ENCODE measurements at places on chromosomes 1 and 21. TPM values are rescaled to one million over a fixed set of nuclear protein-coding genes. Genes with fewer than 3 reads are reported as not detected.

DNA sequence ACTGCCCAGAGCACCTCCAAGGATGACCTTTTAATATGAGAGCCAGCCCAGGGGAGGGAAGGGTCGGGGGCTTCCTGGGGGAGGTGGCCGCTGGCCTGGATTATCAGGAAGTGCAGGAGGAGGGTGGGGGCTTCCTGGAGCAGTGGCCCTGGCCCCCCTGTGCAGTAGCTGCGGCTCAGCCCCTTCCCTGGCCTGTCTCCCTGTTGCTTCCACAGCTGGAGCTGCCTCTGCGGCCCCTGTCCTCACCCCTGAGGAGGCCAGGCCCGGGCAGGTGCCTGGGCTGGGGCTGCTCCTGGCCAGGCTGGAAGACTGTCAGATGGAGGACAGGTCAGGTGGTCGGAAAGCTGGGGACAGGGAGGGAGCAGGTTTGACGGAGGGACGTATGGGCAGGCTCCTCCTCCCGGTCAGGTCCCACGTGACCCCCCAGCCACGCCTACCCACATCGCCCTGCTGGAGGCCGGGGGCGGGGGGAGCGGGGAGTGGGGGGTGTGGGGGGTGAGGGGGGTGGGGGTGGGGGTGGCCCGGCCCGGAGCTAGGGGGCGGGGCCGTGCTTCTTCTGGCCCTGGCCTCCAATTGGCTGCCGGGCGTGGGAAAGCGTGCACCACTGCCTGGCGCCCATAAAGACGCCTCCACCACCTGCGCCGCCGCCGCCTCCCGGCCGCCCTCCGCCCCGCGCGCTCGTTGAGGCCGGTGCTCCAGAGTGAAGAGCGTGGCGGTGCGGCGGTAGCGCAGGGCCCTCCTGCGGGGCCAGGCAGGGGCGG lies 10.2 kb upstream of the TNFRSF14 start:
- H3K27ac ChIP-seq: no peak overlapping the region
- H3K4me1 ChIP-seq: peaks cover 8% of the 10 kb centered on the region
- H3K27me3 ChIP-seq: no peaks in the 10 kb centered on the region
- no peaks in the 10 kb centered on the region for H3K36me3 ChIP-seq

- no peak for DNase-seq
- no peaks in the 10 kb centered on the region for H3K36me3 ChIP-seq
- H3K27ac ChIP-seq: no peak overlapping the region
- H3K4me3 ChIP-seq: no peak overlapping the region
Measured at GRCh38 chr21:40152476-40152875, 285.2 kb downstream of the PCP4 start.

DNA sequence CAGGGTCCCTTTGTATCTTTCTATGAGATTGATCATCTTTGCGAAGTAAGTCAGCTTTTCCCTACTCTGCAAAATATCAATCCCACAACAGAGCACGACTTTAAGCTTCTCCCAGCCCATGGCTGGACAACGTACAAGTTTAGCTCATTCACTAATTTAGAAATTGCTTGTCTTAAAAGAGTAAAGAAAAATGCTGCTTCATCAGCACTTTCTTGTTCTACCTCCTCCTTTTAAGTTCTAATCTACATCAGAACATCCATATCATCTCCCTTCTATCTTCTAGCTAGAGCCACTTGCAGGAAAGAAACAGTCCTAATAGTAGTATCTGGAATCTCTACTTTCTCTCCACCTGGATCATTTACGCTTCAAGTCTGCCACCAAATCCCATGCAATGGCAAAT lies 441.2 kb upstream of the ESRRG start:
- DNase-seq: no peak
- no peaks in the 10 kb centered on the region for H3K4me1 ChIP-seq
- no peaks in the 10 kb centered on the region for H3K27me3 ChIP-seq
- no peaks in the 10 kb centered on the region for H3K36me3 ChIP-seq
- no peak overlapping the region for H3K27ac ChIP-seq

BCAS2 gene
- 29.8 TPM for total RNA-seq

Data from Caco-2 (cell line).